Left renal cortex interstitium (tissue), 4 donors: ENCODE measurements at places on chromosomes 12 and 14. TPM values are rescaled to one million over a fixed set of nuclear protein-coding genes. Genes with fewer than 3 reads are reported as not detected.

IL23A gene
- 0.72 TPM for polyA plus RNA-seq

KRT73 gene
- polyA plus RNA-seq: not detected

VRK1 gene
- 23.1 TPM for polyA plus RNA-seq

GLIPR1L2 gene
- polyA plus RNA-seq: 4.3 TPM

CIROP gene
- polyA plus RNA-seq: not detected

SERPINA6 gene
- 11.2 TPM for polyA plus RNA-seq

TAS2R19 gene
- 0.87 TPM for polyA plus RNA-seq

EDDM3A gene
- polyA plus RNA-seq: 0.32 TPM

KRT85 gene
- polyA plus RNA-seq: not detected
